ENCODE measurements at places on chromosomes 4 and X. TPM values are rescaled to one million over a fixed set of nuclear protein-coding genes. Genes with fewer than 3 reads are reported as not detected.

The HSD17B13 gene
- not detected for total RNA-seq

The MAGED4 gene
- 63.1 TPM for total RNA-seq

The DNAAF6 gene
- total RNA-seq, result not detected

The RNF150 gene
- 10.5 TPM for total RNA-seq

The CLDN22 gene
- total RNA-seq, result not detected

The PCYT1B gene
- not detected for total RNA-seq

The ARHGAP24 gene
- 26.3 TPM for total RNA-seq

The RNF128 gene
- 0.54 TPM for total RNA-seq

The CXCL11 gene
- total RNA-seq, result not detected

The CHIC1 gene
- total RNA-seq, result 7.9 TPM

The RGN gene
- 6.2 TPM for total RNA-seq

The PASD1 gene
- total RNA-seq, result not detected

DNA sequence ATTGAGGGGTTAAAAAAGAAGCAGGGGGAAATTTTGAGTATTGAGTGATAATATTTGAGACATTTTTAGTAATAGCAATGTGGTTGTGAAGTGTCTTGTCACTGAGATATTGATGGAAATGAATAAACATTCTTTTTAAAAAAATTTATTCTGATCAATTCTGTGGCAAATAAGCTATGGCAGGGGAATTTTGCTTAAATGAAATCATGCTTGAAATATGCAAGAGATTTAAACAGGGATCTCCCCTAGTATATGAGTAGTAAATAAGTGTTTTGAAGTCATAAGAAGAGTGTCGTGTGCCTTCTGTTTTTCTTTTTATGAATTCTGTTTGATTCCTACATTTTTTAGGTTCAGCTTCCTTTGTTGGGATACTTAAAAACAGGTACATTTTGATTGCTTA is 23.2 kb downstream of the IL15 start:
- no peaks in the 10 kb centered on the region for H3K36me3 ChIP-seq
- H3K27ac ChIP-seq, result no peak overlapping the region
- no peaks in the 10 kb centered on the region for H3K27me3 ChIP-seq
- DNase-seq, result no peak
- H3K4me3 ChIP-seq, result no peak overlapping the region

DNA sequence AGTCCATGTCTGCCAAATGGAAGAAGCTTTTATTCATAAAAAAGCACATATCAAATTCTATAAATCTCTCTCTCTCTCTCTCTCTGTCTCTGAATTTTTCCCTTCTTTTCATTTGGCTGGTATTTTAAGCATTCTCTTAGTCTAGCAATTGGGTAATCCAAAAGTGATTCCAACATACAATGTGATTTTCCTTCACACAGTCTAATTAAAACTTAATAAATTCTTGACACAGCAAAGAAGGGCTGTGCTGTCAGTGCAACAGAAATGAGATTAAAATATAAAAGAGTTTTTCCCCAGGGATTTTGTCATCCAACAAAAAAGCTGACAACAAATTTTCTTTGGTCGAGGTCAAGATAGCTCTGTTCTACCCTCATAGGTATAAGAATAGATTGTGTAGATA is 216.9 kb downstream of the CENPC start:
- H3K36me3 ChIP-seq, result no peaks in the 10 kb centered on the region
- H3K27me3 ChIP-seq, result no peaks in the 10 kb centered on the region
- DNase-seq, result no peak
- no peaks in the 10 kb centered on the region for H3K4me1 ChIP-seq
- no peak overlapping the region for H3K4me3 ChIP-seq

DNA sequence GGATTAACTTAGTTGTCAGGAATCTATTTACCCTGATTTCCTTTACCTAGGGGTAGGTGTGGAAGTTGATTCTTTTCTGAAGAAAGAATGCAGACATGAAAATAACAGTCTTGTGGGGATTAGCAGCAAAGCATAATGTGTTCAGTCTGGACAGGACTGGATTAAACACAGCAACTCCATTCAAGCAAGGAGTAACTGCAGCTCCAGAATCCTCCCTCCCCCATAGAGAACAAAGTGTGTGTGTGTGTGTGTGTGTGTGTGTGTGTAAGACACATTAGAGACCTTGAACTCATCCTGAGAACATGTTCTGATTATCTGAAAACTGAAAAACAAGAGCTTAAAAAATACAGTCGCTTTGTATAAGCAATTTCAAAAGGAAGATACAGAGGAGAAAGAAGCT is 9.3 kb downstream of the C4orf54 start:
- DNase-seq, result no peak
- no peaks in the 10 kb centered on the region for H3K36me3 ChIP-seq
- H3K27ac ChIP-seq, result no peak overlapping the region
- no peak overlapping the region for H3K4me3 ChIP-seq
- H3K27me3 ChIP-seq, result no peaks in the 10 kb centered on the region

GRCh38 chrX:56757327-56757726 is 28.3 kb downstream of the NBDY start:
- H3K4me1 ChIP-seq, result no peaks in the 10 kb centered on the region
- H3K4me3 ChIP-seq, result no peak overlapping the region
- no peaks in the 10 kb centered on the region for H3K27me3 ChIP-seq
- H3K27ac ChIP-seq, result no peak overlapping the region
- no peaks in the 10 kb centered on the region for H3K36me3 ChIP-seq

GRCh38 chrX:32170481-32170880 is 1040.9 kb downstream of the DMD start:
- H3K36me3 ChIP-seq, result no peaks in the 10 kb centered on the region
- H3K4me1 ChIP-seq, result no peaks in the 10 kb centered on the region
- no peaks in the 10 kb centered on the region for H3K27me3 ChIP-seq
- no peak overlapping the region for H3K4me3 ChIP-seq
- no peak for DNase-seq

DNA sequence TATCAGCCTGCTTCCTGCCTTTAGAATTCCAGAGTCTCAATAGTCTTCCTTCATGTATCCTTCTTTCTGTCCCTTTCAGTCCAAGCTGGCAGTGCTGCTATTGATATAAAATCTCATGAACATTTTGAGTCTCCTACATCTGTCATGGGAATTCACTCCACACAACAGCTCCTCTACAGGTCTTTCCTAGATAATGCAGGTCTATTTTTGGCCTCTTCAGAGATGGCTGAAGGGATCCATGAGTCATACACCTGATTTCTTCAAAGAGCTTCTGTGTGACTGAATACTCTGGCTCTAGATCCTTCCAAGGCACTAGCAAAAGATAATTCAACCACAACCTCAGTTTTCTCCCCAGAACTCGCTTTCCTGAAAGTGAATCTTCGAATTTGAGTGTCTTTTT is 115.4 kb downstream of the STPG2 start:
- H3K27ac ChIP-seq, result no peak overlapping the region
- DNase-seq, result peak; percentile 22
- H3K4me3 ChIP-seq, result no peak overlapping the region

DNA sequence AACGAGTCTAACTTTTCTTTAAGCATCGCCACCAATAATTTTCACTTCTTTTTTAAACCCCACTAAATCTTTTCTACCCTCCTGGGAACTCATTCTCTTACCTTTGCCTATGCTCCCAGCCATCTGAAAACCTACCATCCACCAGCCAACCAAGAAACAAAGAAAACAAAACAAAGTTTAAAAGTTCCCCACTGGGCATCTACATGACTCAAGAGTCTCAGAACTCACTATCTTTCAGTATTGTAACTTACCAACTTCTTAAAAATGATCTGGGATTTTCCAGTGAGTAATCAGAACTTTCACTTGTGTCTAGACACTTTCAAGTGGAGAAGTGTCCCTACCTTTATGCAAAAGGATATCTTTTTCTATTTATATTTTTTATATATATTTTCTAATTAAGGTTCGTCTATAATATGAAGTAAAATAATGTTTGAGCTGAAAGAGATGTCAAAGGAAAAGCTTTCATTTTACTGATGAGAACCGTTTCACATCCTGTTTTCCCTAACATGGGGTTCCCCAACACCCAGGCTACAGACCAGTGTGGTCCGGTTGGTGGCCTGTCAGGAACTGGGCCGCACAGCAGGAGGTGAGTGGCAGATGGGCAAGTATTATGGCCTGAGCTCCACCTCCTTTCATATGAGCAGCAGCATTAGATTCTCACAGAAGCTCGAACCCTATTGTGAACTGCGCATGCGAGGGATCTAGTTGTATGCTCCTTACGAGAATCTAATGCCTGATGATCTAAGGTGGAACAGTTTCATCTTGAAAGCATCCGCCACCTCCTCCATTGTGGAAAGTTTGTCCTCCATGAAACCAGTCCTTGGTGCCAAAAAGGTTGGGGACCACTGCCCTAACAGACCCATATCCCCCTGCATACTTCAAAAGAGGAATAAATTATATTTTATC is 9.8 kb upstream of the TIGD2 start:
- H3K27ac ChIP-seq, result no peak overlapping the region
- H3K4me1 ChIP-seq, result no peaks in the 10 kb centered on the region
- 0 out of 2 replicates have a peak, but pooled peaks cover 4% of the 10 kb centered on the region for H3K27me3 ChIP-seq
- H3K4me3 ChIP-seq, result no peak overlapping the region
- no peaks in the 10 kb centered on the region for H3K36me3 ChIP-seq

DNA sequence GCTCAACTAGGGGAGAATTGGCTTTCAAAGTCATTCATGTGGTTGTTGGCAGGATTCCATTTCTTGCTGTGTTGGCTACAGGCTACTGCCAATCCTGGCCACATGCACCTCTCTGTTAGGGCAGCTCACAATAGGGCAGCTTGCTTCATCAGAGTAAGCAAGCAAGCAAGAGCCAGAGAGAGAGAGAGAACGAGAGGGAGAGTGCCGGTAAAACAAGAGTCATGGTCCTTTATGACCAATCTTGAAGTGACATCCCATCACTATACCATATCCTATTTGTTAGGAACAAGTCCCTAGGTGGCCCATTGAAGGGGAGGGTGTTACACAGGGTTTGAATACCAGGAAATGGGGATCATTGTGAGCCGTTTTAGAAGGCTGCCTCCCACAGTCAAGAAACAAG is 33.0 kb upstream of the TLR2 start:
- peaks cover 9% of the 10 kb centered on the region for H3K4me1 ChIP-seq
- no peak for DNase-seq
- no peaks in the 10 kb centered on the region for H3K36me3 ChIP-seq
- H3K27ac ChIP-seq, result no peak overlapping the region

- peak; percentile 91 for DNase-seq
- peaks cover 14% of the 10 kb centered on the region for H3K4me1 ChIP-seq
- no peaks in the 10 kb centered on the region for H3K36me3 ChIP-seq
- no peak overlapping the region for H3K27ac ChIP-seq
These were observed 28.1 kb upstream of the SPON2 start for GRCh38 chr4:1200425-1201035.

GRCh38 chr4:1693131-1693896 is 9.2 kb upstream of the FAM53A start:
- no peak overlapping the region for H3K4me3 ChIP-seq
- H3K4me1 ChIP-seq, result no peaks in the 10 kb centered on the region
- H3K36me3 ChIP-seq, result peaks cover 39% of the 10 kb centered on the region
- H3K27me3 ChIP-seq, result no peaks in the 10 kb centered on the region
- H3K27ac ChIP-seq, result no peak overlapping the region

GRCh38 chr4:184733654-184734524 is at the start of gene CENPU:
Gene CENPU, minus strand, starts transcription at chr4:184734096. Its CDS starts 34 bp downstream, at chr4:184734062.
- H3K27ac ChIP-seq, result peak within 1 kb of the TSS; percentile 41
- no peaks in the 10 kb centered on the region for H3K36me3 ChIP-seq
- no peaks in the 10 kb centered on the region for H3K27me3 ChIP-seq
- peak within 1 kb of the TSS; percentile 90 for H3K4me3 ChIP-seq
- H3K4me1 ChIP-seq, result 0 out of 2 replicates have a peak, but pooled peaks cover 5% of the 10 kb centered on the region
- DNase-seq, result peak; percentile 99

GRCh38 chr4:8741513-8742226 is 130.0 kb downstream of the HMX1 start:
- no peak for DNase-seq
- no peak overlapping the region for H3K27ac ChIP-seq
- no peak overlapping the region for H3K4me3 ChIP-seq
- no peaks in the 10 kb centered on the region for H3K4me1 ChIP-seq

- peaks cover 8% of the 10 kb centered on the region for H3K4me1 ChIP-seq
- no peak overlapping the region for H3K27ac ChIP-seq
- DNase-seq, result no peak
- H3K27me3 ChIP-seq, result no peaks in the 10 kb centered on the region
- H3K4me3 ChIP-seq, result no peak overlapping the region
These were observed 54.3 kb downstream of the CLCN5 start for GRCh38 chrX:49976682-49977197.

- DNase-seq, result no peak
- H3K4me3 ChIP-seq, result no peak overlapping the region
- H3K4me1 ChIP-seq, result no peaks in the 10 kb centered on the region
- no peaks in the 10 kb centered on the region for H3K27me3 ChIP-seq
- H3K27ac ChIP-seq, result no peak overlapping the region
These were observed 267.4 kb downstream of the ANK2 start for GRCh38 chr4:113316879-113317278.

DNA sequence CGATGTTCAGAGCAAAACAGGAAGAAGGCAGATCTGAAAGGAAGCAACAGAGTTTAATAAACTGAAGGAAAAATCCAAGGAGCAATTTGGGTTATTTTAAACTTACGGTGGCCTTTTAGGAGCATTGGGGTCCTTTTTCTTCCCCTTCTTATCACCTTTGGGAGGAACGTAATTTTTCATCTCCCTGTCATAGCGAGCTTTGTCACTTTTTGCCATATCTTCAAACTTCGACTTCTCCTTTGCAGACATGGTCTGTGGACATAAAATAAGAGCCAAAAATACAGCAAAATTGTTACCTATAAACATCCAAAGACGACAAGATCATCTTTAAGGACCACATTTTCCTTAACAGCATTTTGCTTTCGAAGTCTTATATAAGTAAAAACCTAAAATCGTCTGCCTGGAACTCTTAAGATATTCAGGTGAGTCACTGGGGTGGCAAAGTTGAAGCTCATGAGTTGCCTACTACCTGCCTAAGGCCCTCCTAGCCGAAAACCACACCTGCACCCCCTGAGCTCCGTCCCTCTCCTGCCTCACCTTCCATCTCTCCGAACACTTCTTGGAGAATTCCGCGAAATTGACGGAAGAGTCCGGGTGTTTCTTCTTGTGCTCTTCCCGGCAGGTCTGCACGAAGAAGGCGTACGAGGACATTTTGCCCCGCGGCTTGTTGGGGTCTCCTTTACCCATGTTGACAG is 1.0 kb downstream of the HMGB2 start:
- H3K4me1 ChIP-seq, result peaks cover 19% of the 10 kb centered on the region
- H3K27me3 ChIP-seq, result no peaks in the 10 kb centered on the region
- H3K36me3 ChIP-seq, result peaks cover 30% of the 10 kb centered on the region
